Esophagus squamous epithelium (tissue), 5 donors: ENCODE measurements at places on chromosomes 2 and 18.

GRCh38 chr2:237998530-237998929, 31.7 kb downstream of the UBE2F start:
- no peak for DNase-seq

GRCh38 chr2:449246-450067, 161.6 kb upstream of the ALKAL2 start:
- DNase-seq: no peak

- DNase-seq: no peak
Observed at GRCh38 chr2:121955426-121955825, 200.0 kb downstream of the TSN start.

DNA sequence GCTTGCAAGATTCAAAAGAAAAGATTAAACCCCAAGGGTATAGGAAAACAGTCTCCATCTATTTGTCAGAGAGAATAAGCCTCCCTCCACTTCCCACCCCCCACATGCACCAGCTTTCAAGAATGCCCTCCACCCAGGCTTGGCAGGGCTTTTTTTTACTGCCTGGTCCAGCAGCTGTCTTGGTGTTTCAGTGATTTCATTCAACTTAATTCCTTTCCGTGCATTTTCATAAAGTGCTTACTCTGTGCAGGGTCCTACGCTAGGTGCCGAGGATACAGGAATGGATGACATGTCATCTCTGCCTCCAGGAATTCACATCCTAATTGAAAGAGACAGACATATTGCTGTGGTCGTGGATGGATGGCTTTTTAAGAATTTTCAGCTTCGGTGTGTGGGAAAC, 117.9 kb downstream of the LRATD1 start:
- DNase-seq: no peak

DNA sequence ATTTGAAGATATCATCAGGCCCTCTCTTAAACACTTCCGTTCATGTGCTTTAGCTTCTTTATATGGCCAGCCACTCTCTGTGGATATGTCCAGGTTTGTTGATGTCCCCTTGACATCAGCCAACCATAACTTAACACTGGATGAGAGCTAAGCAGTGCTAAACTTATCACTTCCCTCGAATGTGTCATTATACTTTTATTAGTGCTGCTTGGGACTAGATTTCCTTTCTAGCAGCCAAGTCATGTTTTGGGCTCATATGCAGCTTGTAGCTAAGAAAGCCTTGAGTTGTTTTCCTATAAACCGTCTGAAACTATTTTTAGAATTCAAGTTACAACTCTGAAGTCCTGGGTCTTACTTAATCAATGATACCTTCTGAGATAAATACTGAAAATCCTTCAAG, 144.8 kb upstream of the TNP1 start:
- no peak for DNase-seq

DNA sequence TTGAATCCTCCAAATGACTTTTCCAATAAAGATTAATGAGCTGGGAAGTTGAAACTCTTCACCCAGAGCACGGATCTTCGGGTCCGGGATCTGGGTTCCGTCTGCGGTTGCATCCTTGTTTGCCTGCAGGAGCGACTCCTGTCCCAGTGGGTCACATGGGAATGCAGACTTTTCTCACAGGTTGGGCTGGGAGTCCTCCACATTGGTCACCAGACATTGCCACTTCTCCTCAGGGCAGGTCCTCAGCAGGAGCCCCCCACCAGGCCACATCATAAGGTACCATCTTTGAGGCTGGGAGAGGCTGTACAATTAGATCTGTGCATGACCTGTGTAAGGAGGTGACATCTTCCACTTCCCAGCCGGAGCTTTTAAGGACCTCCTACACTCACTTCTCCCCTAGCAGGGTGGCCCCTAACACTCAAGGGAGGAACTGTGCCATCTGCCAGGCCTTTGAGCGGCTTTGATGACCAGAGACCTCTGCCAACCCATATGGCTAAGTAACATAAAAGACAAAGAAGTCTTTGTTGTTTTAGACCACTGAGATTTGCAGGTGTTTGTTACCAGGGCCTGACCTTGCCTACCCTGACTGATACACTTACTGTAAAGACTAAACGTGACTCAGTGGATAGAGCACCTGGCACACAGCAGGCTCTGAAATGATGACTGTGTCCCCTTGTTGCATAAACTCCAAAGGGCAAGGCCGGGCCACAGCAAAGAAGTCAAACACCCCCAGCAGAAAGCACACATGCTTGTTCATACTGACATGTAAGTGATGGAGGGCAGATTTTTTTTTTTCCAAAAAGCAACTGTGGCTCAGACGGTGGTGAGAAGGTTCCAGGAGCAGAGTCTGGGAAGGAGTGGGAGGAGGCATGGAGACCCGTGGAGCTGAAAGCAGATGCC, 7.9 kb upstream of the TEX51 start:
- no peak for DNase-seq

GRCh38 chr2:183998797-183999190, 599.5 kb upstream of the ZNF804A start:
- no peak for DNase-seq

DNA sequence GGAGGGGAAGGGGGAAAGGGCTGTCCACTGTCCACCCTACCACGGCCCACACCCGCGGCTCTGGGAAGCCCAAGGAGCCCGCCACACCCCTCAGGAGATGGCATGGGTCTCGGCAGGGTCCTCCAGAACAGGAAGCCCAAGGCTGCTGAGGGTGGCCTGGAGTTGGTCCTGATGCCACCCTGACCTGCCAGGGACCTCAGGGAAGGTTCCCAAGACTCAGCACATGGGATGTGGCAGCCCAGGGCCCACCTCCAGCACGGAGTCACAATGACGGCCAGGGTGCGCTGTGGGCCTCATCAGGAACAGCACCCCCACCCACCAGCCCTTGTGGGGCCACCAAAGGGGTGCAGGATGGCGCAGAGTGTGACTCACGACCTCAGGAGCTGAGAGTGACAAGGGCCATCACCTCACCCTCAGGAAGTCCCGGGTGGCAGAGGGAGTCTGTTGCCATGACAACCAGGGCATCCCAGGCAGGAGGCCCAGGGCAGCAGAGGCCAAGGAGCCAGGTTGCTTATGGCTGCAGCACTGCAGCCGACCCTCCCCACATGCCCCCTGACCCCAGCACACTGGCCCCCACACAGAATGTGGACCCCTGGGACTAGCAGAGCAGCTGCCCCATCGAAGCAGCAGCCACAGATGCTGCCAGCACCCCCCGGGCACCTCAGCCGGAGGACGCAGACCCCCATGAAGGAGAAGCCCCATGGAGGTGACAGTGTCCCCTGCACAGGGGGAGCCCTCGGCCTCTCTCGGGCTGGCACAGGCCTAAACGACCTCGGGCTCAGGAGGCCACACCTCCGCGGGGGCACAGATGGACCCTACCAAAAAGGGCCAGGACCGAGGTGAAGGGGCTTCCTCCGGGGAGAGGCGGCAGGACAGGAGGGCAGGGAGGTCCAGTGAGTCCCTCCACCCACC, 34.3 kb downstream of the KIF1A start:
- no peak for DNase-seq

DNA sequence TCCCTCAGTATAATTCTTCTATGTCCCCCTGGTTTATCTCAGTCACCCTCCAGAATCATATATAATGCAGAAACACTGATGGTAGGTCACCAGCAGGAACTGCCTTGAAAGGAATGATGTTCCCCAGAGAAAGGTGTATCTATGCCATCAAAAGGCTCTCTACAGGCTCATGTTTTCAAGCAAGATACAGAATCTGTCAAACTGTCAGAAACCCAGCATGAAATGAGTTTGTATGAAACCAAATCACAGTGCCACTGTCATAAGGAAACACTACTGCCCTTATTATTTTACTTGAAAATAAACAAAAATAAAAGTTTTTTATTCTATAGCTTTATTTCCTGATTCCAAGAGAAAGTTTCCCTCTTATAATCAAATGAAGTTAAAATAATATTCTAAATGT, 1064.5 kb upstream of the DDX18 start:
- DNase-seq: no peak

GRCh38 chr2:30886080-30886479, 78.8 kb upstream of the CAPN13 start:
- no peak for DNase-seq

DNA sequence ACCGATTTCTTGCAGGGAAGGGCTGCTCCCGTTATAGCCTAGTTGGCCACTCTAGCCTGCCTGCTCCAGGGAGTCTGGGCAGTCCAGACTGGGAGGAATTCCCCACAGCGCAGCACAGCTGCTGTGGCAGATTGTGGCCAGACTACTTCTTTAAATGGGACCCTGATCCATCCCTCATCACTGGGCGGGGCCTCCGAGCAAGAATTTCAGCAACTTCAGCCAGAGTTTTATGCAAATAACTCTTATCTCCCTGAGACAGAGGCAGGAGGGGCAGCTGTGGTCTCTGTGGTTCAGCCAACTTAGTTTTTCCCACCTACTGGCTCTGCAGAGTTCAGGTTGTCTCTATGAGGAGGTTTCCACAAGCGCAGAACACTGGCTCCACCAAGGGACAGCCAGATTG, 1583.2 kb downstream of the SUCLG1 start:
- DNase-seq: no peak

- no peak for DNase-seq
Observed at GRCh38 chr2:63977904-63978303, 41.3 kb downstream of the VPS54 start.

DNA sequence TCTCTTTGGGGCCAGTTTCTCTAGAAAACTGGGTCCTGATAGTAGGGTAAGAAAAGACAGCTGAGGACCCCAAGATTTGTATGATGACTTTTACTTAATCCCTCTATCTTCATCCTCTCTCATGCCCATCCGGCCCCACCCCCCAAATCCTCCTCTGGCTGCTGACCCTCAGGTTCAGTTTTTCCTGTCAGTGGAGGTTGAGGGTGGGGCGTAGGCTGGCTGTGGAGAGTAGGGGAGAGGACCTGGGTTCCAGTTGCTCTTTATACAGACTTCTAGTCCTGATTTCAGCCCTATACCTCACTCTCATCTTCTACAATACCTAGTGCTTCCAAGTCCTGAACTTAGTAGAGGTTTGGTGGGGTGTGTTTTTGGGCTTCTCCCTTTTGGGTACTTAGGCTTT, 28.4 kb downstream of the PLEKHA3 start:
- DNase-seq: no peak

- DNase-seq: no peak
Observed at GRCh38 chr2:198660501-198660900, 797.2 kb downstream of the SATB2 start.

- no peak for DNase-seq
Observed at GRCh38 chr2:119248751-119249150, 25.1 kb downstream of the STEAP3 start.

GRCh38 chr2:84944295-84944909, 26.6 kb upstream of the KCMF1 start:
- DNase-seq: no peak

DNA sequence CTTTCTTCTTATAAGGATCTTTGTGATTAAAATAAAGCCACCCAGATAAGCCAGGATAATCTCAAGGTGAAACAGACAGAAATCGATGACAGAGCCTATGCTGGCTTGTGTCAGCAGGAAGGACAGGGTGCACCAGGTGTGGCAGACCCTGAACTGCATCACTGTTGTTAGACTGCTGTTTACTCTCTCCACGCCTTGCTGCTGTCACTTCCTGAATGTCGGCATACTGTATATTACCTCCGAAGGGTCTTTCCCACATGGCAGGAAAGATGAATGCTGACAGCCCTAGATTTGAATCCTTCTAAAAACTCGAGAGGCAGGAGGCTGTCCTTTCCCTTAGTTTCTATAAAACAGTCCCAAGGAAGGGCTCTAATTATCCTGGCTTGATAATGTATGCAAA, 18.9 kb upstream of the TMEM163 start:
- no peak for DNase-seq

DNA sequence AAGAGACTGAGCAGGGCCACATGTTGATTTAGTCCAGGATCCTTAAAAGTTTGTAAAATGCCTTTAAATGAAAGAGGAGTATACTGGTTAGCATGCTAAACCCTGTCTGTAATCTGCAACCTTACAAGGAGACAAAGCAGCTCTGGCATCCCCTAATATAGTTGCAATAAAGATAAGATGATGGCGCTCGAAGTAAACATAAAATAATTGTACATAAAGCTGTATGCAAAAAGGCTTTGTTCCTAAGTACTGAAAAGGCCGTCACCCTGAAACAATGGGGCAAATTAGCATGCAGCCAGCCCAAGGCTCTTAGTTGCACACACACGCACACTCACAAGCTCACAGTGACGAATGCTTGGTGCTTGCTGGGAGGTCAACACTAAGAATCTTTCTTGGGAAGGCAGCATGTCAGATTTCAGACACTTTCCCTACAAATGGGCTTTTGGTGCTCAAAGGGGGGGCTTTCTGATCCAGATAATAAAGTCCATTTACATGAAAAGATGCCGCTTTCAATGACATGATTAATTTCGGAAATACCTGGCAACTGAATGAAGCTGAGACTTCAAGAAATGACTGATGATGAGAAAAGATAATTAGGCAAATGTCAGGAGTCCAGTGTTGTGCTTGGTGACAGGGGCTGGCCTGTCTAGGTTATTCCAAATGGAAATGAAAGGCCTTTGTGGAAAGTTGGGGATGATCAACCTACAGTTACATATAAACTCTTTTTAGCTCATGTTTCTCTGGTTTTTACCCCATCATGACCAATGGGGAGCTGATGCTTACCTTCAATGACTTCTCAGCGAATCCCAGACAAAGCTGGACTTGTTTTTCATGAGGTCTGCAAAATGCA, 370.3 kb downstream of the MEIS1 start:
- no peak for DNase-seq

DNA sequence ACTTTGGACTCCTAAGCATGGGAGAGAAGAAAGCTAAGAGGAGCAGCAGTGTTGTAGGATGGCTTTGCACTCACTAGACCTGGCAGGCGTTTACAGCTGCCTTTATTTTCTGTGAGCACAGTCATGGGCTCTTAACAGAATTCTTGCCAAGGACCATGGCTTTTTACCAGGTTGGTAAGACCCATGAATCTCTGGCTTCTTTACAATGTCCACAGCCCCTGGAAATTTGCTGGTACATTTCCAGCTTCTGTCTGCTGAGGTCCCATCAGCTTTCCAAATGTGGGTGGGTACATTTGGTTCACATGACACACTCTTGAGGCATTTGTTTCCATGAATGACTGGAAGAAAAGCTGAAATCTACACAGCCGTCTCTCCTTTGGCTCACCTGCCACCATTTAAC, 162.7 kb downstream of the PPP1R1C start:
- no peak for DNase-seq

GRCh38 chr2:239869272-239870155, 155.6 kb downstream of the NDUFA10 start:
- no peak for DNase-seq

DNA sequence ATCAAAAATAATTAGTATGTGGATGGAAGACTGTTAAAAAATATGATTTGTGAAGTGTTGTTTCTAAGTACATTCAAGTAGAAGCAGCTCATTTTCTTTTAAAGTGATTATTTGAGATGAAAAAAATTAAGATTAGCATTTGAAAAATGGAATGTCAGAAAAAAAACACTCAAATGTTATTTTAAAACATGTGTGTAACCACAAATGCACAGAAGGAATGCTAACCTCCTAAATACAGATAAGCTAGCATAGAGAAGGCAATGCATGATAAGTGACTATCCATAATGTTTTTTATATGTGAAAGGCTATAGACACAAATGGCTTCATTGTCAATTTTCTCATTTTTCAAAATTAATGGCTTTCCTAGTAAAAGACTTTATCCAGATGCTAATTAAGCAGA, 198.9 kb downstream of the NYAP2 start:
- no peak for DNase-seq
